Bronchial smooth muscle cell (primary cell): ENCODE measurements at places on chromosomes 7 and 10. TPM values are rescaled to one million over a fixed set of nuclear protein-coding genes. Genes with fewer than 3 reads are reported as not detected.

The CYP2C19 gene
- not detected in 2 replicates for total RNA-seq

The ANKRD7 gene
- total RNA-seq, result 1.6 and 2.0 TPM in 2 replicates

The HOXA10 gene
- under 0.01 TPM in 1 of 2 replicates, not detected in the other for total RNA-seq

The GPNMB gene
- total RNA-seq, result 264 and 417 TPM in 2 replicates

The EXOC4 gene
- 126 and 169 TPM in 2 replicates for total RNA-seq

The TUBB8 gene
- not detected in 2 replicates for total RNA-seq

The CDH23 gene
- 0.17 and 0.32 TPM in 2 replicates for total RNA-seq

The CHCHD3 gene
- total RNA-seq, result 56.2 and 66.8 TPM in 2 replicates

The NEBL gene
- total RNA-seq, result 0.16 and 0.34 TPM in 2 replicates

The KCP gene
- total RNA-seq, result 0.32 and 0.34 TPM in 2 replicates

The SOSTDC1 gene
- 0.16 TPM in 1 of 2 replicates, not detected in the other for total RNA-seq

The GSTK1 gene
- total RNA-seq, result 73.4 and 76.3 TPM in 2 replicates

The TUBAL3 gene
- not detected in 2 replicates for total RNA-seq

The GNGT1 gene
- total RNA-seq, result not detected in 2 replicates

The CALHM2 gene
- total RNA-seq, result 21.8 and 31.4 TPM in 2 replicates

The CRPPA gene
- total RNA-seq, result 0.60 and 0.95 TPM in 2 replicates

The STEAP4 gene
- total RNA-seq, result under 0.01 TPM in 1 of 2 replicates, not detected in the other

The PRKG1 gene
- 28.5 and 39.7 TPM in 2 replicates for total RNA-seq

The FOXP2 gene
- total RNA-seq, result 4.2 and 6.1 TPM in 2 replicates

The ANKRD30A gene
- not detected in 2 replicates for total RNA-seq

The TSC22D4 gene
- 7.5 and 14.5 TPM in 2 replicates for total RNA-seq

The SNCG gene
- 7.2 and 69.4 TPM in 2 replicates for total RNA-seq

The CREM gene
- total RNA-seq, result 24.5 and 27.6 TPM in 2 replicates

The SUN3 gene
- not detected in 2 replicates for total RNA-seq

The TET1 gene
- 1.9 and 3.0 TPM in 2 replicates for total RNA-seq

The C10orf53 gene
- not detected in 2 replicates for total RNA-seq

The PTPRE gene
- total RNA-seq, result 0.52 and 0.79 TPM in 2 replicates

The HOXA6 gene
- 0.09 and 0.16 TPM in 2 replicates for total RNA-seq

The CTAGE4 gene
- total RNA-seq, result 0.09 and 0.32 TPM in 2 replicates

The AKR1C4 gene
- not detected in 2 replicates for total RNA-seq

The SPDYE2B gene
- not detected in 2 replicates for total RNA-seq

The SMC3 gene
- 17.1 and 20.5 TPM in 2 replicates for total RNA-seq

The ATG9B gene
- under 0.01 TPM in 2 replicates for total RNA-seq

The SCART1 gene
- 3.7 and 4.7 TPM in 2 replicates for total RNA-seq

The SH2D4B gene
- total RNA-seq, result under 0.01 TPM in 1 of 2 replicates, not detected in the other

The PNLIP gene
- not detected in 2 replicates for total RNA-seq

The GATA3 gene
- total RNA-seq, result not detected in 2 replicates

The SFRP4 gene
- total RNA-seq, result 0.32 and 1.5 TPM in 2 replicates

The GRM3 gene
- total RNA-seq, result not detected in 2 replicates
